ENCODE measurements at places on chromosomes 6 and 20.

DNA sequence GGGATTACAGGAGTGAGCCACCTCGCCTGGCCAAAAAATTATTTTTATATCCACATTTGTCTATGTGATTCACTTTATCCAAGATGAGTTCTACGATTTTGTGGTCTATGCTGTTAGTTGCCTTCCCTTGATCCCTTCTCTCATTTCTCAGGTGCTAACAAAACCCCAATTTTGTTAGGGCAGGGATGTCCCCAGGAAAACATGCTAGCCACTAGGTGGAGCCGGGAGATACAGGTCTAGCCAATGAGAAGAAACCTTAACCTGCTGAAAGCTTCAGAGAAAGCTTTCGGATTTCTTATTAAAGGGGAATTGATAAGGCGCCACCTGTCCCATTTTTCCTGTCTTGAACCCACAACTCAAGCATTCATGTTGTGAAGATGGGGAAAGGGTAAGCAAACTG, 167.4 kb upstream of the OLIG3 start:
- DNase-seq: no peak

GRCh38 chr6:135439549-135439948, 58.0 kb downstream of the AHI1 start:
- no peak for DNase-seq

DNA sequence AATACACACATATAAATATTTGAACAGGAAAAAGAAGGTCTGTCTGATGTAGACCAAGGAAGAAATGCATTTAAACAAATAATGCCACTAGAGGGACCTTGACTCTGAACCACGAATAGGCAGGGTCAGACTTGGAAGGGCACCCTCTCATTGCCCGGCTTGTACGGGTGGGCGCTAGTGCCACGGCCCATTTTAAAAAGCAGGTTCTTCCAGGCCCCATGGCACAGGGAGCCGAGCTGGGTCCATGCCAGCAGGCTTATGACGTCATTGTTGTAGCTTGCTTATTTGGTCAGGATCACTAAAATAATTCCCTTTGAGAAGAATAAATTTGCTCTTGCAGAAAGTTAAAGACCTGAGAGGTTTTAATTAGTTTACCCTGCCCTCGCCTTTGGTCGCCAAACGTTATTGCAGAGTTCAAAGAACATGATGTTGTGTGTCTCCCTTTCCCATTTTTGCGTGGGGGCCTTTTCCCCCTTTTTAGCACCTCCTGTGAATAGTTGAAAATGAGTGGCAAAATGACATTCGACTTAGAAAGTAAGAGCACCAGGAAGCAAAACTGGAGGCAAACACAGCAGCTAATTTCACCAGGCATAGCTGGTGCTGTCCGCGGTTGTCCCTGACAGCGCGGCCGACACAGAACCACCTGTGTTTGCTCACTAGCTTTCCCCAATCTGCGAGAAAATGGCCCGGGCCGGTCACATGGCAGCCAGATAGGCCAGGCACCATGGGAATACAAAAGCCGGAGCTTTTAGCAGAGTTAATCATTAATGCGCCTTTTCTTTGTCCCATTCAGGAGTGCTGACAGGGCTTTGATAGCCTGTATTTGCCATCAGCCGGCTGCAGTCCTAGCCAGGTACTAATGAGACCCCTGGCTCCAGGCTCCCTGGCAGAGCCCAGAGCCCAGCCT, 93.8 kb downstream of the FOXA2 start:
- peak; percentile 86 for DNase-seq

DNA sequence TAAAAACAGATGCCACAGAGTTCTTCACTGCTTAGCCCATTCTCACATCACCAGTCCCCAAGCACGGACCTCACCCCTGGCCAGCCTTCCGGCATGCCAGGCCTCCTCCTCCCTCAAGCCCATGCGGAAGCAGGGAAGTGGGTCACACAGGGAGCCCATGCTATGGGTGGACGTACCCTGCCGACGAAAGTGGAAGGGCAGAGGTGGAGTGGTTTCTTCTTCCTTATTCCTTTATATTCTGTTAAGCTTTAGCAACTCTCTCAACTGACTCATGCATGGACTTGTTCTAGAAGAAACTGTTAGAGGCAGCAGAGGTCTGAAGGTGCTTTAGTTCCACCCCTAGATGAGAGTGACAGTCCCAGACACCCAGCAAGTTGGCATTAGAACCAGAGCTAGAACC, 118.6 kb downstream of the LY86 start:
- no peak for DNase-seq

Data from NCI-H2029 (cell line).